WERI-Rb-1 (cell line): ENCODE measurements at places on chromosomes 5 and 9.

- no peak for DNase-seq
Measured at GRCh38 chr5:101346906-101347305, 443.8 kb upstream of the ST8SIA4 start.

DNA sequence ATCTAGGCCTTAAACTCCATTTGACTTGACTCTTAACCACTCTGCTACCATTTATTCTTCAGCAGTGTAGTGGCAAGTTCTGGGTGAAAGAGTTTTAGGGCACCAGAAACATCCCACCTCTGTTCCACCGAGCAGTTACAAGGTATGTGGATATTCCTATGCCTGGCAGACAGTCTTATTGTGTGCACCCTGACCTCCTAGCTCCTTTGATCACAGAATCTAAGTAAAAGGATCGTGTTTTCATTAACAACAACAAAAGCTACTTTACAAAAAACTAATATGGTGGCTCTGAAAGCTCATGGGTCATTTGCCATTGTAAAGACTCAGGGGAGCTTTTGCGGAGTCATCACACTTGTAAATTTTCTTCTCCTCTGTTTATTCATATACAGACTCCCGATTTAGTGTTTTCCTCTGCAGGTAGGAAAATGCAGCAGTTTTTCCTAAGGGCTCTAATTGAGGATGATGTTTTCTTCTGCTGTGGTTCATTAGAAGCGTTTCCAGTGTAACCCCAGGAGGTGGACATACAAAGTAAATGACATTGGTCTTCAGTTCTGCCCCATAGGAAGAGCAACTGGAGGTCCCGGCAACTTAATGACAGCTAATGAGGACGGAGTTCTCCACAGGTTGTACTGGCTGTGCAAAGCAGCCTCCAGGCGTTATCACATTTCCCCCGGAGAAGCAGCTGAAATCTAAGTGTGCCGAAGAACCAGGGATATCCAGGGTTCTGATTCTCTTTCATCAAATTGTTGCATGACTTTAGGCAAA, 78.2 kb downstream of the ATP10B start:
- DNase-seq = no peak

DNA sequence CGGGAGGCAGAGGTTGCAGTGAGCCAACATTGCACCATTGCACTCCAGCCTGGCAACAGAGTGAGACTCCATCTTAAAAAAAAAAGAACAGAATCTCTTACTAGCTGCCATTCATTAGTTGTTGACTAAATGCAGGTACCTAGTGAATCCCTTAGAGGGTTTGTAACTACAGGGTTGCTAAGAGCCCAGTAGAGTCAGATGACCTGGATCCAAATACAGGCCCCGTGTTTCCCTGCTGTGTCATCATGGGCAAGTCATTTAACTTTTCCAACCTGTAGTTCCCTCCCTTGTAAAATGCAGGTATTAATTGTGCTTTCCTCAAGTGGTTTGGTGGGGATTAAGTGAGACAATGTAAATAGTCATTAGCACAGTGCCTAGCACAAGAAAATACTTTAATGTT, 32.8 kb downstream of the PLAC8L1 start:
- DNase-seq = no peak

DNA sequence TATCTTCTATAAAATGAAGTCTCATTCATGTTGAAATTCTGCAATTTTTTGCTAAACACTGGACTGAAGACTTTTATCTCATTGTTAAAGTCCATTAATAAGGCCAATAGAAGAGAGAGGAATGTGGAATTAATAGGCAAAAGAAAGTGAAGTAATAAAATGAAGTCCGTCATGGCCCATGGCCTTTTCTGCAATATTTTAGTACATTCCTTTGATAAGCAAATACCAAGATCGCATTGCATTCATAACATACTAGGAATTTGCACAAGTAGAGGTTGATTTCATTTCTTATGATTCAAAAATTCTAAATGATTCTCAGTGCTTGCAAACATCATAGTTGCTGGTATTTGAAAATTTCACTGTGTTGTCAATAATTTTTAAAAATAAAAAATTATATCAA, 664.0 kb downstream of the NR2F1-AS1 start:
- no peak for DNase-seq

DNA sequence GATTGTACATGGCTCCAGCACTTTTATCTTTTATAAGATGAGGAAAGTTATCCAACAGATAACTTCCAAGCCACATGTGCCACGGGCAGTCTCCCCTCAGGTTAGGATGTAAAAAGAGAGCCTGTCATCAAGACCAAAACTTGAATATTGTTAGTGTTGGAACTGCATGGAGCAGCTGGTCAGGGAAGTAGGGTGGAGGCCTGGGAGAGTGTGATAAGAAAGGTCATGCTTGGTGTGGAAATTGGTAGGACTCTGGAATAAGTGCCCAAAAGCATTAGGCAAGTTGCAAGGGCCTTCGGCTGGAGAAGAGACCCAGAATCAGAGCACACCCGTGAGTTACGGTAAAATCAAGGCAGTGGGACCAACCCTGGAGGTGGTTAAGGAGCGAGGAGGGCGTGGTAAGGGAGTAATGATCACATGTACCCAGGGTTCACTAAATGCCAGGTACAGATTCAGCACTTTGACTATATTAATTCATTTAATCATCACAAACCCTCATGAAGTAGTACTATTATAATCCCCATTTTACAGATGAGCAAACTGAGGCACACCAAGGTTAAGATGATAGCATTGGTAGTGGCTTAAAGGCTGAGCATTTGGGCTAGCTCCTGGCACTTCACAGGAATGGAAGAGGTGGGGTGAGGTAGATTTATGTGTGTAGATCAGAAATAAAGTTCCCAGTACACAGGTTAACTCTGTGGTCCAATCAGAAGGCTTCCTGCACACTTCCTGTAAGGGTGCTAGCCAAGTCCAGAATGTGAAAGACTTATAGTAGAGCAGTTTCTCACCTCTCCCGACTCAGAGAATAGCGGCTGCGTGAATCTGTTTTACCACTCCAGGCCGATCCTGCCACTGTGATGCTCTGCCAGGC, 96.5 kb upstream of the ZNF608 start:
- DNase-seq = no peak

DNA sequence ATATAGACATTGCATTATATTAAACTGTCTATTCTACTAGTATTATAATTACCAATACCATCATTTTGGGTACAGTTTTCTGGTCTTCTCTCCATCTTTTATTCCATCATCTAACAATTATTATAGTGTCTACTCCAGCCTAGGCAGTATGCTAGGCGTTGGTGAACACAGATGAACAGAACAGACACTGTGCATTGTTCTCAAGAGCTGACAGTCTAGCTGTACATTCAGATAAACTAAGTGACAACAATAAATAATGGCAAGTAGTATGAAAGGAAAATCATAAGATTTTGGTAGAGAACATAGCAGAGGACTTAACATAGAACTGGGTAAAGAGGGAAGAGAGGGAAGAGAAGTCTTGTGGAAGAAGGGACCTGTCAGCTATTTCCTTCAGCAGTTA, 12.5 kb upstream of the SGCD start:
- no peak for DNase-seq

- no peak for DNase-seq
Measured at GRCh38 chr9:81424431-81424830, 264.9 kb downstream of the TLE1 start.

- DNase-seq = no peak
Measured at GRCh38 chr5:34685485-34686165, 29.5 kb downstream of the RAI14 start.

DNA sequence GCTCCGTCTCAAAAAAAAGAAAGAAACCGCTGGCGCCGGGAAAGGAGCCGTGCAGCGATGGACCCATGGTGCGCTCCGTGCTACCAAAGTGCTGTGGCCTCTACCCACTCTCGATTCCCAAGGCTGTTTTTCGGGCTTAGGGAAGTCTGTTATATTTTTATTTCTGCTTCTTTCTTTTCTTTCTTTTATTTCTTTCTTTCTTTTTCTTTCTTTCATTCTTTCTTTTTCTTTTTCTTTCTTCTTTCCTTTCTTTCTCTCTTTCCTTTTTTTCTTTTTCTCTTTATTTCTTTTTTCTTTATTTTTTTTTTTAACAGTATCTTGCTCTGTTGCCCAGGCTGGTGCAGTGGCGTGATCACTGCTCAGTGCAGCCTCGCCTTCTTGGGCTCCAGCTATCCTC, 87.5 kb downstream of the ANXA2R start:
- DNase-seq = no peak

- DNase-seq = no peak
Measured at GRCh38 chr5:65893749-65894430, 32.5 kb upstream of the ERBIN start.

GRCh38 chr5:56290378-56291078, 57.4 kb upstream of the ANKRD55 start:
- DNase-seq = no peak

GRCh38 chr9:109031241-109031640, 17.9 kb upstream of the CTNNAL1 start:
- no peak for DNase-seq
